ENCODE measurements at places on chromosomes 7 and 10.
A peak's percentile ranks its signal among the peaks of the same experiment; 100 is the strongest.

- no peak for DNase-seq
Measured at GRCh38 chr7:76089865-76090475, 42.1 kb downstream of the MDH2 start.

- no peak for DNase-seq
Measured at GRCh38 chr10:28717656-28718201, 40.4 kb downstream of the BAMBI start.

DNA sequence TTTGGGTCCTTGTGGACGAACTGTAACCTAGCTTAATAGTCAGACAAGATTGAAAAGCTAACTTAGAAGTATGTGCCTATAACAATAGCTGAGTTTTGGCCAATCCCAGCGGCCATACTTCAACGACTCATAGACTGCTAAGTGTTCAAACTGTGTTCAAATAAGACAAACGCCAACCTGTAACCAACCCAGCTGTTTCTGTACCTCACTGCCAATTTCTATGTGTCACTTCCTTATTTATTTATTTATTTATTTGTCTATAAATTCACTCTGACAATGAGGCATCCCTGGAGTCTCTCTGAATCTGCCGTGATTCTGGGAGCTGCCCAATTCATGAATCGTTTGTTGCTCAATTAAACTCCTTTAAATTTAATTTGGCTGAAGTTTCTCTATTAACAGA is 21.7 kb downstream of the ST8SIA6 start:
- no peak for DNase-seq

DNA sequence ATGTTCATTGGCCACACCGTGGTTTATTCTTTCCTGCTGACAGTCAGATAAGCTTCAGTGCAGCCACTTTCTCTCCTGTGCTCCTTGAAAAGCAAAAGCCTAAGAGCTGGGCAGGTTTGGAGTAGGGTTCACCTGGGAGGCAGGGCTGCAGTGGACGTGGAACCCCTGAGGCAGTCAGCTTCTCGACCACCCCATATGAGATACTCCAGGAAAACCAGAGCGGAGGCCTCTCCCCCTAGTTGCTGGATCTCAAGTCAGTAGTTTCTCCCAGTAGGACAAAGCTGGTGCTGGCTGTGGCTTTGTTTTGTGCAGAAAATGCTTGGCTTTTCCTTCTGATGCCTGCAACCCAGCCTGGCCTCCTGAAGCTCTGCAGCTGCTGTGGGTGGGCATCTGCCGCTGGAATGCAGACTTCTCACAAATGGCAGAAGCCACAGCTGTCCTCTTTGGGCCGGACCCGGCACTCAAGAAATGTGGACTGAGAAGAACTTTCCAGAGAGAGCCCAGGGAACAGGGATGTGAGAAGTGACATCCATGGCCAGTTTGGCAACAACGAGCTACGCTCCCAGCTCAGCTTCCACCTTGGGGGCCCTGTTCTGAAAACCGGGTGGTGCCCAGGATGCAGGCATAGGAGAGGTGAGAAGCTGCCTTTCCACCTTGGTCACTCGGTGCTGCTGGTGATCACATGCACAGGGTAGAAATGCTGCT is 276.6 kb upstream of the TCERG1L start:
- DNase-seq: no peak

GRCh38 chr10:50832171-50832751 is 53.2 kb downstream of the A1CF start:
- DNase-seq: no peak

GRCh38 chr10:43966571-43966965 is 317.9 kb upstream of the ZNF32 start:
- no peak for DNase-seq

DNA sequence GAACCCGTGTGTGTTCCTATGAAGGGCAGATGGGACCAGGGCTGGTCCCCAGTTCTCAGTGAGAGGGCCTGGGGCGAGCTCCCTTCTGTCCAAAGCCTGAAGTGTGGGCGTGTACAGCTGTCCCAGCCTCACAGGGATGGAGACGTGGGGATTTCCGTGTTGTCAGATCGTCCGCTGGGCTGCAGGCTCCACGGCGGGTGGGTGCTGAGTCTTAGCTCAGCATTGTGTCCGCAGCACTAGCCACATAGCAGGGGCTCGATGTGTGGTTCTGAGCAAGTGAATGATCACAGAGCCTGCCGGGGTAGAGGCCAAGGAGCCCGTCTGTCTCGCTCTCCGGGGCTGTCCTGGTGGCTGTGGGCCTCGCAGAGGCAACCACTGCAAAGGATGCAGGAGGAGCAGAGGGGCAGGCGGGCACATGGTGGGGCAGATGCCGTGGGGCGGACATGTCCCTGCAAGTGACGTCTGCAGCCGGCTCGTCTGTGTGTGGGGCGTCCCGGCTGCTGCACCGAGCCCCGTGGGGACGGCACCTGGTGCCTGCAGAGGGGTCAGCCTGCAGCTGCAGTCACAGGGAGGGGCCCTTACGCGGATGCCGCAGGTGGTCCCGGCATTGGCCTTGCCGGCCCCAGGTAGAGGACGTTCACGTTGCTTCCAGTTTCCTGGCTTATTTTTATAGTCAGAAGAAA is 30.9 kb downstream of the FAM20C start:
- no peak for DNase-seq

GRCh38 chr7:137873524-137873923 is 26.8 kb upstream of the DGKI start:
- DNase-seq: no peak

- no peak for DNase-seq
Measured at GRCh38 chr10:103123282-103124024, 69.6 kb downstream of the NT5C2 start.

- DNase-seq: no peak
Measured at GRCh38 chr10:78623578-78624215, 445.1 kb upstream of the ZMIZ1 start.

- DNase-seq: no peak
Measured at GRCh38 chr10:7354330-7355047, 56.3 kb downstream of the SFMBT2 start.

- DNase-seq: peak; percentile 35
Measured at GRCh38 chr10:112792487-112793201, 157.4 kb upstream of the TCF7L2 start.

DNA sequence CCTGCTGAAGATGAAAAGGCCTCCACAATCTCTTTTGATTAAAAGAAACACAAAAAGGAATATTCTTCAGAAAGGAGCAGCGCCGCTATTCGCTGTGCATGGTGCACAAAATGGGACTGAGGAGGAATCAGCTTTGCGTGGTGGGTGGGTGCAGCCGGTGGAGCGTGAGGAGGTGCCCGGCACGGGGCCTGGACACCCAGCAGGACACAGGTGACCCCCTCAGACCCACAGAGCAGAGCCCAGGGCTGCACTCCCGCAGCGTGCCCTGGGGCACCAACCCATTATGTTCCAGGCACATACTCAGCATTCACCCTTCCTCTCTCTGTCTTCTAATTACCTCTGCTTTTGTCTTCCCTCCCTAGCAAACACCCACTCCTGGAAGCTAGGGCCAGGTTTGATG is 238.0 kb upstream of the PPP2R2D start:
- no peak for DNase-seq

DNA sequence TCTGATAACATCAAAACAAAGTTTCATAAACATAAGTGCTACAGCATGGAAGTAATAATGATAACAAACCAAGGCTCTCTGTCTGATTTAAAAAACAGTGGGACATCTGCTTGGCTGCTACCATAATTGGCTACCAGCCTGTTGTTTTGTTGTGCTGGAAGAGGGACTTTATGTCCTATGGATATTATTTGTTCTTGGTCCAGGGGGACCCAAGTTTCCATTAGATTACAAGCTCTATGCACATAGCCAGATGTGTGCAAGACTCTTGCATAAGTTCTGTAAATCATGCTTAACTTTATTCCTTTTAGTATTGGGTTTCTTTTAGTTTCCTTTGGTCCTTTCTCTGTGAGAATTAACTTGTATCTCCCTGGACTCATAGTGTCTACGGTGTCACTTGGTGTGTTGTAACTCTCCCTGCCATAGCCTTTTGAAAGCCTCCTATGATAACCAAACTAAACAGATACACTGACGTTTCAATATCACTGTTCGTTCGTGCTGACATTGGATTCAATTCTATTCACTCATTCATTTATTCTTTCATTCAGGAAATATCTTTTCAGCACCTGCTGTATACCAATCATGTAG is 41.4 kb upstream of the CD36 start:
- DNase-seq: no peak

DNA sequence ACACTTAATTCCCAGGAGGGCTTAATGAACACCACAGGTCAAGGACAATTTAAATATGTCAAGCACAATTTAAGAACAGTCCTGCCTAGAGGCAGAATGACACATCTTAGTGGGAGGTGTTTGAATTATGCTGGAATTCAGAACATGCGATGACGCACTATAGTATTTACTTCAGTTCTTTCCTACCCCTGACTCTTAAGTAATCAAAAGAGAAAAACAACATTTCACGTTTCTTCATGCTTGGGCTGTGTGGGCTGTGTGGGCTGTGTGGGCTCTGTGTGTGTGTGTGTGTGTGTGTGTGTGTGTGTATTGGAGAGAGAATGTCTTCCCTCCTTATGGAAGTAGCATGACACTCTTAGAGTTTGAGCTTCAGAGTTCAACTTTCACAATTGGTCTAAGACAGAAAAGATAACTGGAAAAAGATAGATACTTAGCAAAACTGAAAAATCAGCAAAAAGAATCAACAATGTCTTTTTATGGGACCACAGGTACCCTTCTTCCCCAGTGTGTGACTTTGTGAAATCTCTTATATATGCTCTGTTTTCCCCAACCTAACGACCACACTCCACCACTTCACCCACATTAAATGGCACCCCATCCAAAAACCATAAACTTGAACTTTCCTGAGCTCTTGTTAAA is 33.7 kb upstream of the CABCOCO1 start:
- no peak for DNase-seq

DNA sequence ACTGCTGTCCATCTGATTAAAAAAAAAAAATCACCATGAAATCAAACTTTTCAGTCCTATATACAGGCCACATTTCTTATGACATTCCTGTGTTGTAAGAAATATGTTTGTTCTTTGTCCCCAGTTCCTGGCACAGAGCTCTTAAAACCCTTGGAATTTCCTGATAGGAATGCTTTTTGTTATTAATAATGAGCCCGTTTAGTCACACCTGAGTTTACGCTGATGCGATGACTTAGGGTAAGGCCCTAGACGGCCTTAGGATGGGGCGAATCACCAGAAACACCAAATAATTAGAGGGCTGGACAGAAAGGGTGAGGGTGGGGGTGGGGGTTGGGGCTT is 17.5 kb downstream of the TSPAN15 start:
- no peak for DNase-seq

GRCh38 chr10:13684252-13684791 is 97.6 kb downstream of the PRPF18 start:
- DNase-seq: no peak

DNA sequence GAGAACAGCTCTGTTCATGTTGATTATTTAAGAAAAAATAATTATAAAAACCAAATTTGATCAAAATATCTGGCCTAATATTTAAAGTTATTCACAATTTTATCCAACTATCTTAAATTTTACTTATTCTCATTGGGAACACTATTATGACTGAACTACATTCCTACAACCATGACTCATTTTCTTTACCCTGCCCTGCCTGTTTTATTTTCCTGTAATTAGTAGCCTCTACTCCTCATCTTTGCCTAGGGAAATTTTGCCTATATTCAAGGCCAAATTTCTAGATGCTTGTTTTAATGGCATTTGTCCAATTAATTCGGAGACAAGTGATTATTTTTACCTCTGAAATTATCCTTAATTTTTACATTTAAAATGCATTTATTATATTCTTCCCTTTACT is 289.7 kb upstream of the TMEM229A start:
- DNase-seq: no peak

GRCh38 chr10:78777867-78778266 is 290.9 kb upstream of the ZMIZ1 start:
- DNase-seq: no peak

DNA sequence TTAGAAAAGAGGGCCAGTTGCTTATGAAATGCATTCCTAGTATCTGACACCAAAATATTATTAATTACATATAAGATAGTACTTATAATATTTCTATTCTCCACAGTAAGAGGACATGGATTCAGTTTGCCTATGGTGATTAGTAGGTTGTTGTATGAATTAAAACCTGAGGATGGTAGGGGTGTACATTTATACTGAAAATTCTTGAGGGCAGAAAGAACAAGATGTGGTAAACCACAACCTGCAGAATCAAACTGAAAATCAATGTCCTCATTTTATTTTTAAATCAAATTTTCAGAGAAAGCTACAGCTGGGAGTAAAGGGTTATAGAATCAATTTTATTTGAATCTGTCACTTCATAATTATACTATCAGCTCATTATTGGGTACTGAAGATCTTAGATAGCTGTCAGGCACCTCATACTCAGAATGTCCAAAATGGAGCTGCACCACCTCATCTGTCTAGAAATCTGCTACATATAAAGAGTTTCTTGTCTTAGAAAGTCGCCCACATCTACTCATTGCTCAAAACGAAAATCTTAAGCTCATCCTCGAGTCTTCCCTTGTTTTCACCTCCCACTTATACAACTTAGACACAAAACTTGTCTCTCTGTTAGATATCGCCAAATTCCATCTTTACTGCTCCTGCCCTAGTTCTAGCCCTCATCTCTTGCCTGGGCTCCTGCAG is 65.4 kb downstream of the MYO3A start:
- no peak for DNase-seq

DNA sequence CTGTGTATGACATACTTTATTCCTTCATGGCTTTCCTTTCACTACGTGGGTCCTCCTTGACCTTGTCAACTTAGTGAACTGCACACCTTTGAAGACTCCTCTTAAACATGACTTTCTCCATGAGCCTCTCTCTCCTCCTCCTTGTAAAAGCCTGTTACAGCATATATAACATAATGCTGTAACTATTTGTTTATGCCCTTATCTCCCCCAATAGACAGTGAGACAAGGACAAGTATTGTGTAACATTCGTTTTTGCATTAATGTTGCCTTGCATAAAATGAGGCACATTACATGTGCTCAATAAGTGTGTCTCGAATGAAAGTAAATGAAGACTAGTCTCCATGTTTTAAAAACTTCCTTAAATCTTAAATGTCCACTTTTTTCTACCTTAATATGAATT is 4.3 kb upstream of the LAMB1 start:
- no peak for DNase-seq

- DNase-seq: no peak
Measured at GRCh38 chr7:18450019-18450418, 45.5 kb upstream of the HDAC9 start.

DNA sequence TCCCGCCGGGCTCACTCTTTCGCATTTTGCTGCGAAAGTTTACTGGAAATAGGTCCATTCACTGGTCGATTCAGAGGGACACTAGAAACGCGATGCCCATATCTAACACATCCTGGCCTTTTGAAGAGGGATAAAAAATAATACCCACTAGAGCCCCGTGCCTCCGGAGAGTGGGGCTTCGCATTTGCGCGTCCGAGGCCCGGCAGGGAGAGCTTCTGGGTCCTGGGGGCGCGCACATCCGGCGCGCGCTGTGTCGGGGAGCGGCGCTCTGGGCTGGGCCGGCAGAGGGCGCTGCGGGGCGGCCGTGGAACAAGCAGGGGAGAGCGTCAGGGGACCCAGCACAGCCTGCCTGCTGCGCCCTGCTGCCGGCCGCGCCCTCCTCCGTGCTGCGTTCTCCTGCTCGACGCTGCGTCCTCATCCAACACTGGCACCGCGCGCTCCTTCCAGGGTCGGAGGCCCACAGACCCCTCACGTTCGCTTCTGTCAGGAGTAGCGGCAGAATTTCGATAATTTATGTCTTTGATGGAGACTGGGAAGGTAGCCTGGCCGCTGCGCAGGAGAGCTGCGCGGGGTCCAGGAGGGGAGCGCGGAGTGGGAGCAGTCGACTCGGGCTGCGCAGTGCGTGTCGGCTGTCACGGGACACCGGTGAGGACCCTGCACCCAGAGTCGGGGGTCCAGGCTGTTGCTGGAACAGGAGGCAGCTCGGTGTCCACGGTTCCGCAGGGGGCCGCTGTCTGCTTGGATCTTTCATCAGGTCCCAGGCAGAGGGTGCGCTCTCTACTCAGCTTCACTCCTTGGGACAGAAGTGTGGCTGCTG is 41.5 kb upstream of the ZNF32 start:
- DNase-seq: peak; percentile 27
